ENCODE measurements at places on chromosomes 4 and X.

DNA sequence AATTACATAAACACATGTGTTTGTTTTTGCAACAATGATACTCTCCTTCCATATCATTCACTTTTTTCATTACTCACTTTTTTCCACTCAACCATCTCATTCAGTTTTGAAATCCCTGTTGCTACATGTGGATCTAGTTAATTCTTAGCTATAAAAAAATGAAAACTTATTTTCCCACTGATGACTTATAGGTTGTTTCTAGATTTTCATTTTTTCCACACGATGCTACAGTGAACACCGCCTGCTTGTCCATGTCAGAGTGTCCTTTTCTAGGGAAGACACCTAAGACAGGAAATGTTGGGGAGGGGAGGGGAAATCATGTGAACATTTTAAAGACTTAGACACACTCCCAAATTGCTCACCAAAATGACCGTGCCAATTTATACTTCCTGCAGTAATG lies 70.2 kb downstream of the SUPT20HL2 start:
- DNase-seq = no peak

- no peak for DNase-seq
Observed at GRCh38 chr4:14771094-14771493, 231.2 kb upstream of the CPEB2 start.

GRCh38 chr4:165449333-165449732 lies 70.5 kb downstream of the CPE start:
- DNase-seq = no peak

DNA sequence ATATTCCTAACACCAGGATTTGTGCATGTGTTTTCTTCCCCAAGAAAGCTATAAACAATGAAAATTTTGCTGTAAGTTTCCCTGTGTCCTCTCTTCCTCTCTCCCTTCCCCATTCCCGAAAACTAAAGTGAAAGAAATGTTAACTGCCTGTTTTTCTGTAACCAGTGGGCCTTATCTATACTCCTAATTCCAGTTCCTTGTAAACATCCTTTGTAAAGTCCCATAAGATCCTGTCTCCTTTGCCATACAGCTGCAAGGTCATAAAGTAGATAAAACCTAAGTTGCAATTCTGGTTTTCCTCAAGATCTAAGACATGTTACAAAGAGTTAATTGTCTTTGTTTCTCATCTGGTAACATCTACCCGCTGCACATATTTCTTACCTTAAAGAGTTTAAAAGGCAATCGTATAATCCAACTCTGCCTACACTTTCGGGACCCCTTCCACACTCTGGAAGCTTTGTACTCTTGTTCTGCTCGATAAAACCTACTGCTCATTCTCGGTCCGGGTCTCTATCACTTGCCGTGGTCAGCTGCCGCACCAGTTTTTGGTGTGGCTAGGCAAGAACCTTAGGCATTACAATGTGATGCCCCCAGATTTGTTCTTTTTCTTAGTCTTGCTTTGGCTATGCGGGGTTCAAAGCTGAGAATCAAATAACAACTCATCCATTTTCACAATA lies 20.5 kb downstream of the UGT2B7 start:
- DNase-seq = no peak

- no peak for DNase-seq
Observed at GRCh38 chrX:41688156-41688555, 617 bp upstream of the GPR34 start.

DNA sequence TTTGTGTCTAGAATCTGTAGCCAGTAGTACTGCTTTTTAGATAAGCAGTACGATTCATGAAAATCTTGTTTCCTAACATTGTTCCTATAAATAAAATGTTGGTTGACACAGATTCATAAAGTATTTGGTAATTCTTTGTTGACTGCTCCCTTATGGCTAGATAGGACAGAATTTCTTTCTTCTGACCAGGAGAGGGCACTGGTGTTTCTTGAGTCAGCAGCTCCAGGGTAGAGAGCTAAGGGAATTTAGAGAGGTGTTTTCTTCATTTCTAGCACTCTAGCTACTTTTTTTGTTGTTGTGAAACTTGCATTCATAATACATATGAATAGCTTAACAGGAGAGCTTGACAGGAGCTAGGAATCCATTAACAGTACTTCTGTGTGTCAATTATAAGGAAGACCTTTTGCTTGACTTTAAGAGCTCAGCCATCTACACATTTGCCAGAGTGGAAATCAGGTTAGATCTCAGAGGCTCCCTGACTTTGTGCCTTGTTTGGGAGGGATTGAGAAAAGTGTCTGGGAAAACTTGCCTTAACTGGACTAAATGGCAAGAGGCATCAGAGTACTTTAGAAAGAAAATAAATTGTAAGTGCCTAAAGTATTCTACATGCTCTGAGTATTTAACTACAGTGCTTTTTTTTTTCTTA lies 756.1 kb downstream of the SH3BGRL start:
- DNase-seq = peak; percentile 12

DNA sequence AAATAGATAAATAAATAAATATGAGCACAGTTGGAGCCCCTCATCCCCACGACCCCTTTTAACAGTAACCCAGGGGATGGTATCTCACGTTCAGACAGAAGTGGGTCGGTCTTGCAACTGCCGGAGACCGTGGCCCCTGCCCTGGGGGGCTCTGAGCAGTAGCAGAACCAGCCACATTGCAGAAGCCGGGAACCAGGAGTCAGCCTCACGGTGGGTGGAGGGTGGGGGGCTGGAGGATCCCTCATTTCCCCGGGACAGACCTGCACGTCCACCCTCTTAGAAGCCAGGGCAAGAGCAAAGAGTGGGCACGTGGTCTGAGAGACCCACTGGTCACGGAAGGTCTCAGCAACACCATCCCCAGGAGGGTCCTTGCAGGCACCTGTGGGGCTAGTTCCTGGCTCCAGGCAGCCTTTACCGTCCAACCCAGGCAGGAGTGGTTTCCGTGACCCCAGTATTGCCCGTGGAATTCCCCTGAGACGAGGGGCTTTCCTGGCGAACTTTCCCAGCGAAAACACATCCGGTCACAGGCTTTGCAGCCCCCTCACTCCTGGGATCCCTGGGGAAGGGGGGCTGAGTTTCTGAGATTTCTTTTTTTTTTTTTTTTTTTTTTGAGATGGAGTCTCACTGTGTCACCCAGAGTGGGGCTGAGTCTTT lies 8.8 kb upstream of the IL3RA start:
- DNase-seq = no peak

GRCh38 chr4:81205302-81205701 lies 9.7 kb downstream of the PRKG2 start:
- DNase-seq = no peak

GRCh38 chr4:115249808-115250207 lies 136.4 kb upstream of the NDST4 start:
- DNase-seq = no peak
